ENCODE measurements at places on chromosomes 12 and 14.

GRCh38 chr14:82587226-82587625 lies 1053.6 kb upstream of the SEL1L start:
- DNase-seq, result no peak

DNA sequence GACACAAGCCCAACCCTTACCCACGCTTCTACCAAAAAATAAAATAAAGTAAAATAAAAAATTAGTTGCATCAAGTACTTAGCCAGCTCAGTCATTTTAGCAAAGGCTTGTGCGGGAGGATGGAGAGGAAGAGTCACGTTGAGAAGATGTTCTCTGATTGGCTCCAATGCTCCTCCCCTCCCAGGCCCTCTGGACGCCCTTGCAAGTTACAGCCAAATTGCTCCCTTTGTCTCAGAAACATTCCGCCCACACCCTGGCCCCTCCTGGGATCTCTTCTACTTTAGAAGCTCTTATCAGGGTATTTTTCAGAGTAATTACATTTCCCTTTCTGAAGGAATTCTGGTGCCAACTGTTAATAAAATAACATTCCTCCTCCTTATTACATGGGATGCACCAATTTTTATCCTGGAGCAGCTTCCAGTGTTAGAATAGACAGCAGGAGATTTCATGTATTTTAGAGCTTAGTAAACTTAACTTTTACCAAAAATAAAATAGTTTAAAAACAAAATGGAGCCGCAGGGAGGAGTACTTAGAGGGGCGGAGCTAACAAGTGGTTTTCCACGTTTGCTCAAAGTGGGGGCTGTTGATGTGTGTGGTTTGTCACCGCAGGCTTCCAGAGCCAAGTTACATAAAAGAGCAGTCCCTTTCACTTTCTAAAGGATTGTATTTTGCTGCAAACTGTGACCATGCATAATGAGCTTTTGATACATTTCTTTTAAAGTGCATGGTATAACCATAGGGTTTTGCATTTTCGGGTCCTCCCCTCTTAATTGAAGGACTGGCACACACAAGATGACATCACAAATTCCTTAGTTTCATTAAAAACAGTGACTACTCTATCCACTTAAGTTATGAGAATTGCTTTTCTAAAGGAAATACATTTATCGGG lies 71.7 kb upstream of the RAP1B start:
- no peak for DNase-seq

DNA sequence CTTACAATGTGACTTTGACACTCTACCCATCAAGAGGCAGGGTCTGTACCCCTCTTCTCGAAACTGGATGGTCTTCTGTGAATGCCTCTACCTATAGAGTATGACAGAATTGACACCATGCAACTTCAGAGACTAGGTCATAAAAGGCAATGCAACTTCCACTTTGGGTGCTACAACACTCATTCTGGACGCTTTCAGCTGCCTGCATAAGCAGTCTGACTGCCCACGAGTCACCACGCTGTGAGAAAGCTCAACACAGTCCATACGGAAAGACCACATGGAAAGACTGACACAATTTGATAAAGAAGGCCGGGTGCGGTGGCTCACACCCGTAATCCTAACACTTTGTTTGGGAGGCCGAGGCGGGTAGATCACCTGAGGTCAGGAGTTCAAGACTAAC lies 14.9 kb downstream of the SLC7A7 start:
- DNase-seq, result no peak

DNA sequence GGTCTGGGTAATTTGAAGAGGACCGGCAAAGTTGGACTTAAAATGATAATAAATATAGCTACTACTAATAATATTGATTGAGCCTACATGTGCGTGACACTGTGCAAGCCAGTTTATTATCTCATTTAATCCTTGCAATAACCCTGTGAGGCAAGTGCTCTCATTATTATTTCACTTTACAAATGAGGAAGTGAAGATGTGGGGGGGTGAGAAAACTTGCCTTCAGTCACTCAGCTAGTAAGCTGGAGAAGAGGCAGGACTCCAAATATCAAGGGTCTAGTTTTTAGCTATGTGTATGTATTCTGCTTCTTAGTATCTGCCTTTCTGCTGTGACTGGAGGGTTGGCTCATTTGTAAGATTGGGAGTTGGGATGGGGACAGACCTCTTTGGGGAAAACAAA lies 39.2 kb downstream of the NPAS3 start:
- DNase-seq, result no peak

DNA sequence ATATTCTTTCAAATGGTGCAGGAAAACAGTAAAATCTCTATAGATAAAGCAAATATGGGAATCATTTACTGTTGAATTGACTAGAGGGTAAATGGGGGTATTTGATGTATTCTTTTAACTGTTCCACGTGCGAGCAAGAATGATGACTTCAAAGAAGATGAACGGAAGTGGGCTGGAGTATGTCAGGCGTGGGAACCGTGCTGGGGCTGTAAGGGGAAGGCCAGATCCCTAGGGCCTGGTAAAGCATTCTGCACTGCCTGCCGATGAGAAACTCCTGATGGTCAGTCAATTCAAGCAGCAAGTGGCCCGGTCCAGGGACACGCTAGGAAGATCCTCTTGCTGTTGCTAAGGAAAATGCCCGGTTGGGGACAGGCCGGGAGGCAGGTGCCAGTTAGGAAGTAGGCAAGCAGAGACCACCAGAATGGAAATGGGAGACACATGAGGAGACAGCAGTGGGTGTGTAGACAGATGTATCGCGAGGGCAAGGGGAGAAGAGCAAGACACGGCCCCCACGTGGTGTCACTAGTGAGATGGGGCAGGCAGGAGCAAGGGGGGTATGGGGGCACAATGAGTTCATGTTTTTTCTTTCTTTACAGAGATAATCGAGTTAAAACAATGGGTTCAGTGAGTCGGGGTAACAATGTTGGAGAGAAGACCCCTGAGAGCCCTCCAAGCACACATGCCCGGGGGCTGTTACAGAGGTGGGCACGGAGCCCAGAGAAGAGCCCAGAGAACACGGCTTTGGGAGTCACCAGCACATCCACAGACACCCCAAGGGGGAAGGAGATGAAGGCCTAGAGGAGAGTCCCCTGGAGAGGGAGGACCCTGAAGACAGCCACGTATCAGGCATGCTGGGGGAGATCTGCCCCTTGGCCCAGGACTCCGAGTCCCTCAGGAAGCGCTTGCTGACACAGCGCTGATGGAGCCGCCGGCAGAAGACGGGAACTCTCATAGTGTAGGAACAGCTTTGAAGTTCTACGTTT lies 37.2 kb downstream of the FBXO21 start:
- DNase-seq, result no peak
